CD4-positive, alpha-beta T cell treated with Interleukin-4 for 4 hours (primary cell): ENCODE measurements at places on chromosomes 11 and 22.

DNA sequence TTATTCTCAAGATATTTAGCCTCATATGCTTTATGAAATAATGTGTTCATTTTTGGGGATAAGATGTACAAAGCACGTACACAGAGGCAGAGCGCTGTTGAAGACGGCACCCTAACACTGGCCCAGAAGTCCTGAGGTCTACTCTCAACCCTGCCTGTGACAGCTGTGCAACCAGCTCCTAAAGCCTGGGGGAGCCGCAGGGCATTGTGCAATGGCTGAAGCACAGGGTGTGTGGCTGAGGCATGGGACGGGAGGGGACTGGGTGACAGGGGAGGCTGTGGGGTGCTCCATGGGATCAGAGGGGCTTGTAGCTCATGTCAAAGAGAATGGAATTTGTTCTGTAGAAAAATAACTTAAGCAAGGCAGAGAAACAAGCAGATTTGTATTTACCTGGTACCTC, 27.7 kb downstream of the FAM227A start:
- DNase-seq, result no peak

GRCh38 chr11:59223611-59224010, 10.9 kb upstream of the MPEG1 start:
- no peak for DNase-seq

GRCh38 chr11:78290293-78291176, 101.8 kb downstream of the USP35 start:
- DNase-seq, result peak; percentile 16

DNA sequence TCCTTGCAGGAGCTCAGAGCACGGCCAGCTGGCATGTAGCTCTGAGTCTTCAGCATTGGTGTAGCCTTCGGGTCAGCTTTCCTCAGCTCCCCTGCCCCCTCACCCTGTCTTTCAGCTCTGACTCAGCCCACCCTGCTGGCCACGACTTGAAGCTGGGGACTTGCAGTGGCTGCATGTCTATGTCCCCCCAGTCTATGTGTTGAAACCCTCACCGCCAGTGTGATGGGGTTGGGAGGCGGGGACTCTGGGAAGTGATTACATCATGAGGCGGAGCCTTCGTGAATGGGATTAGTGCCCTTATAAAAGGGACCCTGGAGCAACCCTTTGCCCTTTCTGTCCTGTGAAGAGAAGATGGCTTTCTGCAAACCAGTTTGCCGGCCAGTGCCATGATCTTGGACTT, 111.1 kb downstream of the CTTN start:
- no peak for DNase-seq

DNA sequence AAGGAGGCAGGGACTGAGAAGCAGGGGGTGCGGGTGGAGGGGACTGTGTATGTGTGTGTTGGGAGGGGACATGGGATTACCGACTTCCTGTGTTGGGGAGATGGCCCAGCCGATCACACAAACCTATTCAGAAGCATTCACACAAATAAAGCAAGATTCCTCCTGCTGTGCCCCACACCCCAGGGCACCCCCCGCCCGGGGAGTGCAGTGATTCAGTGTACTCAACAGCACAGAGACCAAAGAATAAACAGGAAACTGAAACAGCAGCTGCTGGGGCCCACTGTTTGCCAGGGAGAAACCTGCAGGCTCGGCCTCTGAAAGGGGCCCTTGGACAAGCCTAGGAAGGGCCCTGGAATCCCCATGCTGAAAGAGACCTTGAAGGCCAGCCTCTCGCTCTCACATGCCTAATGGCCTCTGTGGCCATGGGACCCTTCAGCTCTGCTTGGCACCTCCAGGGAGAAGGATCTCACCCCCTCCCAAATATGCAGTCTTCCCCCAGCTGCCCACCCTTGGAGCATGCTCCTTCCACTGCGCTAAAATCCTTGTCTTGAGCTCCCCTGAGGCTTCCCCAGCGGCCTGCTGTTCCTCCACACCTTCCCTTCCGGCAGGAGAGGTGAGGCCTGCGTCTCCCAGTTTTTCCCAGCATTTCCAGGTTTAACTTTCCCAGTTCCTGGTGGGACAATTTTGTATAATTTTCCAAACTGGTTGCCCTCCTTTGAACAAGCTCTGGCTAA, 72.9 kb downstream of the CSNK2A3 start:
- no peak for DNase-seq
